ENCODE measurements at places on chromosomes 5 and 9. TPM values are rescaled to one million over a fixed set of nuclear protein-coding genes. Genes with fewer than 3 reads are reported as not detected.
A peak's percentile ranks its signal among the peaks of the same experiment; 100 is the strongest.

- DNase-seq = no peak
- H3K4me3 ChIP-seq = no peak overlapping the region
- H3K27me3 ChIP-seq = no peaks in the 10 kb centered on the region
- H3K36me3 ChIP-seq = no peaks in the 10 kb centered on the region
- H3K27ac ChIP-seq = no peak overlapping the region
These were observed 164.5 kb downstream of the DCP2 start for GRCh38 chr5:113140837-113141671.

The AQP7 gene
- total RNA-seq = 37.6 TPM

DNA sequence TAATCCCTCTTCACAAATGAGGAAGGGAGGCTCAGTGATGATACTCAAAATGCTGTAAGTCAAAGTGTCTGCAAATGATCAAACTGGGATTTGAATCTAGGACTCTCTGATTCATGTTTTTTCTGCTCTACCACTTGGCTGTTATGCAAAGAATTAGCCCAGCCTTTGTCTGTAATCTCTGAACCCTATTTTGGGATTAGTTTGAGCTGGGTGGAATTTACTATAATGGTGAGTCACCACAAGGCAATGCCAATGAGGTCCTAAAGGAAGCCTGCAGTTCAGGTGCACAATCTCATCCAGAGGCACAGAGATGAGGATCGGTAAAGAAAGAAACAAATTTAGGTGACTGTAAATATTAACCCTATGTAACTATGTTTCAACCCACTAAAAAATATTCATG is 29.2 kb downstream of the RFK start:
- no peaks in the 10 kb centered on the region for H3K36me3 ChIP-seq
- no peaks in the 10 kb centered on the region for H3K4me1 ChIP-seq
- H3K27ac ChIP-seq = no peak overlapping the region

The HTR1A gene
- total RNA-seq = 0.24 TPM

The SH3GL2 gene
- 15.2 TPM for total RNA-seq

GRCh38 chr5:80437326-80437725 is 29.5 kb downstream of the ZFYVE16 start:
- no peak overlapping the region for H3K27ac ChIP-seq
- H3K36me3 ChIP-seq = no peaks in the 10 kb centered on the region
- no peak for DNase-seq
- H3K4me1 ChIP-seq = no peaks in the 10 kb centered on the region
- H3K4me3 ChIP-seq = no peak overlapping the region

The NUTM2G gene
- 2.6 TPM for total RNA-seq

- H3K36me3 ChIP-seq = no peaks in the 10 kb centered on the region
- no peaks in the 10 kb centered on the region for H3K4me1 ChIP-seq
- H3K27ac ChIP-seq = no peak overlapping the region
- no peak for DNase-seq
- H3K4me3 ChIP-seq = no peak overlapping the region
These were observed 55.1 kb downstream of the MEGF9 start for GRCh38 chr9:120659209-120659608.

GRCh38 chr5:78509884-78510769 is 138.4 kb downstream of the LHFPL2 start:
- H3K27me3 ChIP-seq = no peaks in the 10 kb centered on the region
- H3K27ac ChIP-seq = peak overlapping the region; percentile 63
- DNase-seq = peak; percentile 71
- H3K4me3 ChIP-seq = peak overlapping the region; percentile 40
- no peaks in the 10 kb centered on the region for H3K36me3 ChIP-seq
- H3K4me1 ChIP-seq = peaks cover 23% of the 10 kb centered on the region

The PCAT7 gene
- total RNA-seq = 5.4 TPM

DNA sequence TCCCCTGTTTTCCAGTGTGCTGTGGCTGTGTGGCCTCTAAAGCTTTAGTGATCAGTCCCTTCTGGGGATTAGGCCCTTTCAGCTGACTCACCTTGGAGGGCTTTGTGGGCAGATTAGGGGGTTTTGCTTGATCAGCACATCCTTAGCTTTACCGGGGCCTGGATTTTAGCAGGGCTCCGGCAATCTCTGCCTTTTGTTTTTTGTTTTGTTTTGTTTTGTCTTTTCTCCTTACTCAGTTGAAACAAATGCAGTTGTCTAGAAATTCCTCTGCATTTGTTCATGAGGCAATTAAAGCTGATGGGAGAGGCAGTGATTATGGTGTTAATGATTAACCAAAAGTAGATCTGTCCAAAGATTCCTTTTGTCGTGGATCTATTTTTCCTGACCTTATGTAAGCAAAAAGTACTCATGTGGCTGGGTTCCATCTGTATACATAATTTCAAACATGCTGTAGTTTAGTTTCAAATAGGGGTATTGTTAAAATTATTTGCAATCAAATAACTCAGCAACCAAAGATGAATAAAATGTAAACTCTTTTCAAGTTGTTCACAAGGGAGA is 5.2 kb upstream of the TDRD7 start:
- DNase-seq = no peak
- no peak overlapping the region for H3K27ac ChIP-seq
- no peaks in the 10 kb centered on the region for H3K4me1 ChIP-seq
- H3K36me3 ChIP-seq = no peaks in the 10 kb centered on the region

The PFN3 gene
- total RNA-seq = 45.7 TPM

DNA sequence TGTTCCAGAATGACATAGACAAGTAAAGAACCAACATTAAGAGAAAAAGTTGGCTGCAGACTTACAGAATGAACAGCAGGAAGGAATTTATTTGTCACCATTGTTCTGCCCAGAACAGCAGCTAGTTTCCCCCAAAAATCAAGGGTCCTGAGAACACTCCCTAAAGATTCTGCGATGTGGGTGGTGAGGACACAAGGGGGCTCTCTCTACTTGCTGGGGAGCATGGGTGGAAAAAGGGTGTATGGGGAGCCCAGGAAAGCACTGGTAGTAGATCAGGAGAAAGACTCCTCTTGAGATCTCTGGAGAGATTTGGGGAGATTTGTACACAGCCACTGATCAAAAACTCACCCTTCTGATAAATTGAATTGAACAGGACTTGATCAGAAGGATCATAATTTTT is 316.5 kb downstream of the KCTD16 start:
- no peak overlapping the region for H3K4me3 ChIP-seq
- H3K27me3 ChIP-seq = no peaks in the 10 kb centered on the region
- no peak for DNase-seq
- H3K27ac ChIP-seq = no peak overlapping the region
- H3K36me3 ChIP-seq = no peaks in the 10 kb centered on the region

The CCDC180 gene
- 52.3 TPM for total RNA-seq

All from testis (tissue), 5 donors.